Right cardiac atrium (tissue), 5 donors: ENCODE measurements at places on chromosomes 11 and 22.
A peak's percentile ranks its signal among the peaks of the same experiment; 100 is the strongest.

DNA sequence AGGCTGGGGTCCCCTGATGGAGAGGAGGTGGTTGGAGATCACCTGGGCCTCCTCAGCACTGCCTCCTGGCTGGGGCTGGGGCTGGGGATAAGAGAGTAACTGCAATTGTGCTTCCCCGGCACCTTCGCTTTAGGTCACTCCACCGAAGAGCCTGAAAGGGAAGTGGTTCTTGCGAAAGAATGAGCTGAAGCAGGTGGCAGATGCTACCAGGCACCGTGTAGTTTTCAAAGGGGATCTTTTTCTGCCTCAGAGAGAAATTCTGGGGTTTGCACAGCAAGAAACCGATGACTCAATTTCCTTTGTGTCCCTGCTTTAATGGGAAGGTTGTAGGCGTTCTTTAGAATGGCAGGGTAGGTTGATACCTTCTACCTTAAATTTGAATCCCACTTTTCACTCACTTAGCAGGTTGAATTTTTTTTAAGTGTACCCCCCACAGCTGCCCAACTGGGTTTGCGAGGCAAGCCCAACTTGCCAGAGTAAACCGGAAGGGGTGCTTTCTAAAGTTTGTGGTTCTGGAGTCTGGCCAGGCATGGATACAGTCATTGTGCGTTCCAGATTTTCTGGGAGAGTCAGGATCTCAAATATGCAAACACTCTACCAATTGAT, 5.3 kb downstream of the CD44 start:
- no peak for DNase-seq

GRCh38 chr22:39454385-39454871, 2.4 kb upstream of the MGAT3 start:
- no peak for DNase-seq

- DNase-seq = no peak
These were observed 109.1 kb downstream of the RASSF10 start for GRCh38 chr11:13118194-13118593.

DNA sequence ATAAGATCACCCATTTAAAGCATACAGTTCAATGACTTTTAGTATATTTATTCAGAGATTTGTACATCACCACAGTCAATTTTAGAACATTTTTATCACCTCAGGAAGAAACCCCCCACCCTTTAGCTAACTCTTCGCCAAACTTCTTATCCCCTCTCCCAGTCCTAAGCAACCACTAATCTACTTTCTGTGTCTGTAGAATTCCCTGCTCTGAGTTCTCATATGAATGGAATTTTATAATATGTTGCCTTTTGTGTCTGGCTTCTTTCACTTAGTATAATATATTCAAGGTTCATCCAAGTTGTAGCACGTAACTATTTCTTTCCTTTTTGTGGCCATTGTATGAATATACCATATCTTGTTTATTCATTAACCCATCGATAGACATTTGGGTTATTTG, 3.6 kb downstream of the ANKRD13D start:
- no peak for DNase-seq

DNA sequence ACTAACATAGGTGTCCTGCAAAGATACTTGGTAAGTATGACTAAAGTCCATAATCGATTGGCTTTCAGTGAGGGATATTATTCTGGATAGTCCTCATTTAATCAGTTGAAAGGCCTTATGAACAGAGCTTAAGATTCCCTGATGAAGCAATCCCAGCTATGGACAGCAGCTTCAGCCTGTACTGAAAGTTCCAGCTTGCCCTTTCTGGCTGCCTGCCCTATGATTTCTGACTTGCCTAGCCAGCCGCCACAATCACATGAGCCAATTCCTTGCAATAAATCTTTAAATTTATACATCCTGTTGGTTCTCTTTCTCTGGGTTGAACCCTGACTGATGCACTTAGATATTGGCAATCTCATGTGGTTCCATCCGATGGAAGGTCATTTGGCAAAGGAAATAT, 759.0 kb upstream of the API5 start:
- peak; percentile 22 for DNase-seq

GRCh38 chr11:1297011-1297575, 12.3 kb downstream of the TOLLIP start:
- no peak for DNase-seq

DNA sequence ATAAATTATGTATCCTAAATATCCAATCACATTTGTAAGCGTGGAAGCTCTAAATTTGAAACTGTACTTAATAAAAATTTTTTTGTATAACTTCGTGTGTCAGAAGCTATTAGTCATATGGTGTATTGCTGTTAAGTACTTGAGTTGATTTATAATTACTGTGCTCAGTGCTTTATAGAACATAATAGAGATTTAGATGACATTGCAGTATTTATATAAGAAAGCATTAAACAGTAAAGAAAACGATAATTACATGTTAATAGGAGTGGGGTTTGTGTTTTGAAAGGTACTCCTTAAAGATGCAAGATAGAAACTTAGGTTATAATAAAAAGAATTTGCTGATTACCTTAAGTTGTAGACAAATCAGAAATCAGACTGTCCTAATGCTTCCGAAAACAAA, 5.9 kb upstream of the TCP11L1 start:
- DNase-seq = no peak

- no peak for DNase-seq
These were observed 247.8 kb downstream of the NTM start for GRCh38 chr11:131618201-131618600.

DNA sequence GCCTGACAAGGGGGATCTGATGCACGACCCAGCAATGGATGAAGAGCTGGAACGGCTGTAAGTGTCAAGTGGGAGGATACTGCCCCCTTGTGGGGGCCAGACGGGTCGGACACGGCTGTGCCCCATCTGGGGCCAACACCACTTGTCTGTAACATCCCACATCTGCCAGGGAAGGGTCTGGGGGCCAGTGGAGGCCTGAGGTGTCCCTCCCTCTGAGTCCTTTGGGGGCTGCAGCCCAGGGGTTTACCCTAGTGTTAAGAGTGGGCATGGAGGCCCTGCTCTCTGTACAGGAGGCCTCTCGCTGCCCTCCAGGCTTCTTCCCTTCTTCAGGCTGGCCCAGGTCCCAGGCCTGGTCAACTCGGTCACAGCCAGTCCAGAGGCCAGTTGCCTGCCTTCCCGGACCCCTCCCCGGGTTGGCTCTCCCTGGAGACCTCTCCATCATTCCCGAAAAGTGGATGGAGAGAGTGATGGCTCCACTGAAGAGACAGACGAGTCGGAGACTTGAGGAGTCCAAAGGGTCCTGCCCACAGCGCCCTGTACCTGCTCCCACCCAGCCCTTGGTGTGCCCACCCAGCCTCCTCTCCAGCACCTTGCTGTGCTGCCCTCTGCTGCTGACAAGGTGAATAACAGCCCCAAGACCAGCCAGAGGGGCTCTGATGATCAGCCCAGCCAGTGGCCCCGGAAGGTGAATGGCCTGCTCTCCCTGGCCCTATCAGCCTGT, 15.4 kb downstream of the ARFGAP2 start:
- peak; percentile 81 for DNase-seq

- peak; percentile 80 for DNase-seq
These were observed 12.5 kb upstream of the MB start for GRCh38 chr22:35629406-35630216.

- no peak for DNase-seq
These were observed 115.9 kb downstream of the NAV2 start for GRCh38 chr11:19828382-19829108.

- no peak for DNase-seq
These were observed 45.6 kb upstream of the EHF start for GRCh38 chr11:34575261-34575660.

GRCh38 chr11:43708776-43709175, 28.2 kb downstream of the HSD17B12 start:
- no peak for DNase-seq

GRCh38 chr11:94557992-94558391, 9.2 kb upstream of the PIWIL4 start:
- no peak for DNase-seq

- no peak for DNase-seq
These were observed 16.9 kb downstream of the GGTLC2 start for GRCh38 chr22:22661275-22661674.

DNA sequence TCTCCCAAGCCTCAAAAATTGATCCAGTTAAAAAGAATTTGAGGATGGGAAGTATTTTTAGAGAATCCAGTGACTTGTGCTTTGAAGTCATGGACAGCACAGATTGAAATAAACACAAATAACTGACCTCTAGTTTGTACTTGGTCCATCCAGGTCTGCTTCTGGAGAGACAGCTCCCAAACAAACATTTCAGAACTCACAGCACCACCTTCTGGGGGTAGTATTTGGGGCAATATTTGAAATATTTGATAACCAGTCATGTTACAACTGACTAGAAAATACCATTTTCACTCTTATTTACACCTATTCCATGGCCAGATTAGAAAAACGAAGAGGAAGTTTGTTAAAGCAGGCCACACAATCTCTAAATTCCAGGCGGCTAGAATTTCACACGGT, 56.2 kb downstream of the CTSC start:
- no peak for DNase-seq

- DNase-seq = no peak
These were observed 676.3 kb upstream of the ANO3 start for GRCh38 chr11:25655636-25656035.

DNA sequence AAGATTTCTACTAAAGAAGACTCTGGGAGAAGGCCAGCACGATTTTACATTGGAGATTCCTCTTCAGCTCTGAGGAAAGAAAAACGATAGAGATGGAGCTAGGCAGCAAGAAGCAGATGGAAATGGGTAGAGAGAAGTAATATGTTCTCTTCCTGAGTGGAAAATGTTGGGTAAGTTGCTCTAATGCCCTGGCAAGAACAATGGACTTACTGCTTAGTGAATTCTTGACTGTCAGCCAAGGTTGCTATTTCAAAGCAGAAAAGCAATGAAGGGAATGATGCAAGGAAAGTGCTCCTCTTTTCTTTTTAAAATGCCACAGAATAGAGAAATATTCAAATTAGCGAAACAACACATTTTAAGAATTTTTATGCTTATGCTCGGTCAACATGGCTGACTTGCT, 38.4 kb upstream of the CWF19L2 start:
- no peak for DNase-seq

- DNase-seq = no peak
These were observed 3.5 kb downstream of the SIK3 start for GRCh38 chr11:117094776-117095175.

GRCh38 chr22:41943661-41944209, 3.2 kb downstream of the CENPM start:
- no peak for DNase-seq

DNA sequence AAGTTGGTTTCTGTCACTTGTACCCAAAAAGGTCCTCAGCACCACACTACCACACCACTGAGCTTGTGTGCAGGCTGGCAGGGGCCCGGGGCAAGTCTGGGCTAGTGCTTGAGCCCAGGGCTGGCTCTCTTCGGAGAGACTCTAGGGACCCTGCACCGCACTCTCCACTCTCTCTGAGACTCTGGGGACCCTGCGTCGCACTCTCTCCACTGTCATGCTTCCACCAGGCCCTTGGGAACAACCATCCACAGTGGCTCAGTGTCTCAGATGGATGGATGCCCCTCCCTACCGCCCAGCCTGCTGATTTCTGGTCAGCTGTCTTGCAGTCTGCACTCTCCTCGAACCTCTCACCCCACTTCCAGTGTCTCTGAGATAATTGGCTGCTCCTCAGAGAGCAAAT, 2.0 kb upstream of the SBF1 start:
- peak; percentile 36 for DNase-seq

- DNase-seq = peak; percentile 58
These were observed 10.2 kb upstream of the TBC1D10A start for GRCh38 chr22:30336752-30337460.

GRCh38 chr22:42073621-42074041, 417 bp upstream of the PHETA2 start:
- no peak for DNase-seq

GRCh38 chr11:103845331-103845730, 191.1 kb upstream of the DDI1 start:
- no peak for DNase-seq

- no peak for DNase-seq
These were observed 13.5 kb upstream of the MYEOV start for GRCh38 chr11:69280451-69280850.

DNA sequence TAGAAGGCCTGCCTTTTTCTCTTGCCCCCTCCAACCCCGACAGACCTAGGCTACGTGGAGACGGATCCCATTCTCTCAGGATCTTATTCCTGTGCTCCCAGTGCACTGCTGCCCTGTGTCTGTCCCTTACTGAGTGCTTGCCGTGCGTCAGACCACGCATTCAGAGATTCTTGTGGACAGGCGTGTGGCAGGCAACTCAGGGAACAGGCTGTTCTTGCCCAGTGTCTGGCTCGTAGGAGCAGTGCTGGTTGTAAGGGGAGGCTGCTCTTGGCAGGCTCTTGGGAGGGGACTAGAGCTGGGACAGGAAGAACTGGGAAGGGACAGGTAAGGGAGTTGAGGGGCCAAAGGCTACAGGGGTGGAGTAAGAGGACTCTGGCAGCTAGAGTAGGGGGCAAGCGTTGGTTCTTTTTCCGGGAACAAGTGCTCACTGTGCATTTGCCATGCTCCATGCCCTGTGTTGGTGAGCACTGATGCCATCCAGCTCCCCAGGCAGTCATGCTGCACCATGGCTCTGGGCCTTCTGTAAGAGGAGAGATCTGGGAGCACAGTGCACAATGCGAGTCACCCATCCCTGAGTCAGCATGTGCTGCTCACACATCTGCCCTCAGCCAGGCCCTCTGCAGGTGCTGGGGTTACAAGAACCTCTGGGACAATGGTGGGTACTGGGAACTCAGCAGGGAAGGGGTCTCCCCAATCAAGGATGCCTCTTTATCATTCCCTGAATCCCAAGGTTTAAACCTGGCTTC, 119.1 kb downstream of the TBC1D22A start:
- DNase-seq = no peak

DNA sequence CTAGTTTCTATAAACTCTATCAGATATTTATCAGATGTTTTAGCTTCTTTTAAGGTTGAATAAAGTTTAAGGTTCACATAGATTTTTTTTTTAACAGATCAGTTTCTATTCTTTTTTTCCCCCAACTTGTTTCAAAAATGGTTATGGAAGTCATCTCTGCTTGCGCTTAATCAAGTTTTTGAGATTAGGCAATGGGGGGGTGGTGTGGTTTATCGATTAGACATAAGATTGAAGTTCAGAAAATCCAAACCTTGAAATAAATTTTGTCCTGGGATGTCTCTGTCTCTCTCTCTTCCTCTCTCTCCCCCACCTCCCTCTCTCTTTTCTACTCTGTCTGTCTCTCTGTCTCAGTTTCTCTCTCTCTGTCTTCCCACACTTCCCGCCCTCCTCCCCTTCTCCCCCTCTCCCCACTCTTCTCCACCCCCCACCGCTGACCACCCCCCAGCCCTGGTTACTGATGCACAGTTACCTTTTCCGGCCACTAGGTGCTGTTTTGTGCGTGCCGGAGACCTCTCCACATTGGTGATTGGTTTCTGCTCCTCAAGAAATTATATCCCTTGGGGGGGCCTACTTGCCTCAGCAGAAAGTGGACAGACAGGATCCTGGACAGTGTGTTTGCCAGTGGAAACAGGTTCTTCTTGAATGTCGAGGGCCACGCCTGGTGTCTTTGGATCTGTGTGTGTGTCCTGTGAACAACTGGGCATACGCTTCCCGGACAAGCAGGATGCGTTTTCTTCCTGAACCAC, 29.7 kb upstream of the ANO1 start:
- DNase-seq = no peak
